Progenitor cell of endocrine pancreas (in vitro differentiated cells): ENCODE measurements at places on chromosomes 2 and 18.

DNA sequence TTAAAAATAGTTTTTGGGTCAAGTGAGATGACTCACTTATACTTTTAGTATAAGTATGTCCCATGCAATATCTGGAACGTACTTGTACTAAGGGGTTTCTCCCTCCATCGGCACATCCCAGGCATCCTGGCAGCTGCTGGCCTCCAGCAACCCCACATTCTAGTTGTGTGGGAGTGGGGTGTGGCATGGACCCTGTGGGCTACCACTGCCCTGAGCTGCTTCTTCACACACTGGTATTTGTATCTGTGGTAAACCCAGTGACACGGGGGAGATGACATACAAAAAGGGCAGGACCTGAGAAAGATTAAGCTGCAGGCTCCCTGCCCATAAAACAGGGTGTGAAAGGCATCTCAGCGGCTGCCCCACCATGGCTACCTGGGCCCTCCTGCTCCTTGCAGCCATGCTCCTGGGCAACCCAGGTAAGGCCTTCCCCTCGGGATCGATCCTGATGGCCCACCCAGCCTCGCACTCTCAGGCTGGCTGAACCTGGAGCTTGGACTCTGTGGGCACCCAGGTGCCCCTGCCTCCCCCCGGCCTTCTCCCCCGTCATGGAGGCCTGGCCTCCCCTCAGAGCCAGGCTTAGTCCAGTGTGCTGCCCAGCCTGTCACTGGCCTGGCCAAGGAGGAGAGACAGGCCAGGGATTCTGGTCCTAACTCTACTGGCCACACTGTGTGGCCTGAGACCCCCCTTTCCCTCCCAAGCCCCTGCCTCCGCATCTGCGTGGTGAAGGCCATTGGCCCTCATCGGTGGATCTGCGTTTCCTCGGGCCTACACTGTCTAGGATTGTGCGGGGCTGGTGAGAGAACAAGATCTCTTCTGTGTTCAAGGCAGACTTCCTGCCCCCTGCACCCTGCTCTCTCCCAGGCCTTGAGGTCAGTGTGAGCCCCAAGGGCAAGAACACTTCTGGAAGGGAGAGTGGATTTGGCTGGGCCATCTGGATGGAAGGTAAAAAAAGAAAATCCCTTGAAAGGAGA lies at the start of gene GNLY:
Gene GNLY (plus strand): TSS at position 307 of the 974 bp plus-strand sequence. CDS start 61 bp downstream, at position 368.
- DNase-seq, result no peak

DNA sequence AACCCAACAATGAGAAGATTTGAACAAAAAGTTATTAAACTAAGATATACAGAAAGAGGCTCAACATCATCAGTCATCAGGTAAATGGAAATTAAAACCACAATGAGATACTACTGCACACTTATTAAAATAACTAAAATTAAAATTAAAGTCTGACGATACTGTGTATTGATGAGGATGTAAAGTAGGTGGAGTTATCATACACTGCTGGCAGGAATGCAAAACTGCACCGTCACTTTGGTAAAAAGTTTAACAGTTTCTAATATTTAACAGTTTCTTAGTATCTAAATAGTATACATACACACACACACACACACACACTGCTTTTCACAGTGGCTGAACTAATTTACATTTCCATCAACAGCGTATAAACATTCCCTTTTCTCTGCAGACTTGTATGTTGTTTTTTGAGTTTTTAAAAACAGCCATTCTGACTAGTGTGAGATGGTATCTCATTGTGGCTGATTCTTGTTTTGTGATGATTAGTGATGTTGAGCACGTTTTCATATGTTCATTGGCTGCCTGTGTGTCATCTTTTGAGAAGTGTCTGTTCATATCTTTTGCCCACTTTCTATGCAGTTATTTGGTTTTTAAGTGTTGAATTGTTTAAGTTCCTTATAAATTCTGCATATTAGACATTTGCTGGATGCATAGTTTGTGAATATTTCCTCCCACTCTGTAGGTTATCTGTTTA lies 726.9 kb upstream of the CHAC2 start:
- DNase-seq, result no peak

- peak; percentile 19 for DNase-seq
Observed at GRCh38 chr2:2291500-2292260, 39.4 kb downstream of the MYT1L start.

DNA sequence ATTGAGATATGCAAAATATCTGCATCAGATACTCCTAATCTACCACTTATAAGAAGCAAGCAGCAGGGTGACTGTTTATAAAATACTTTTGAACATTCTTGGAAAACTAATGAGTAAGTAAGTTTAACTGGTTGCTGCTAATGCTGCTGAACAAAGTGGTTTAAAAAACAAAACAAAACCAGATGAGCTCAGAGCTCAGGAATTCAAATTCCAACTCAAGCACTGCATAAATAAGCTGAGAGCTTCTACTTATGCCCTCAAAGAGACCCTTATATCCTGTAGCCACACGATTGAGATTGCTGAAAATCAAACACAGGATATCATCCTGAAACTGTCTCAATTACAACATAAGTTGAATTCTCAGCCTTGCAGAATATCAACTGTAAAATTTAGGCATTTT lies 62.3 kb upstream of the NYAP2 start:
- no peak for DNase-seq

DNA sequence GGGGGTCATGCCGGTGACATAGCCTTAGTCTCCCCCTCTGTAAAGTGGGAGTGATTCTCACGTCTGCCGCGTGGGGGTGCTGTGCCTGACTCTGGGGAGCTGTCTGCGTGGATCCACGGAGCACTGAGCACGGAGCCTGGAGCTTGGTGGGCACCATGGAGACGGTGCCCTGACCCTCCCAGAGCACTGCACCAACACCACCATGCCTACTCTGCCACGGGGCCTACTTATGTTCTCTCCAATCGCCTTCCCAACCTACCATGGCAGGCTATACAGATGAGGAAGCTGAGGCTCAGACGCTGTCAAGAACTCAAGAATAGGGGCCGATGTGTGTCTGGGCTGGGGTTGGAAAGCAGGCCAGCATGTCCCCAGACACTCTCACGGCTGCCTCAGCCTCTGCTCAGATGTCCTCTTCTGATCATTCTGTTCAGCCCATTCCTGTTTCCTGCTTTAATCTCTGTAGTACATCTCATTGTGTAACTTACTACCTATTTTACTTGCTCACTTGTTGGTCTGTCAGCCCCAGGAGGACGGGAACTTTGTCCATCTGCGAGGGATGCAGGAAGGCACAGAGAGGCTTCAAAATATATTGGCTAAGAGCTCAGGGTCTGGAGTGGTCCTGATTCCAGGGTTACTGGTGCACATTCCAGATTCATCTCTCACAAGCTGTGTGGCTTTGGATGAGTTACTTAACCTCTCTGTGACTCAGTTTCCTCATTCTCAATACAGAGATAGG lies 168.1 kb upstream of the HS6ST1 start:
- DNase-seq, result no peak

- DNase-seq, result no peak
Observed at GRCh38 chr2:50722776-50723175, 309.2 kb downstream of the NRXN1 start.

DNA sequence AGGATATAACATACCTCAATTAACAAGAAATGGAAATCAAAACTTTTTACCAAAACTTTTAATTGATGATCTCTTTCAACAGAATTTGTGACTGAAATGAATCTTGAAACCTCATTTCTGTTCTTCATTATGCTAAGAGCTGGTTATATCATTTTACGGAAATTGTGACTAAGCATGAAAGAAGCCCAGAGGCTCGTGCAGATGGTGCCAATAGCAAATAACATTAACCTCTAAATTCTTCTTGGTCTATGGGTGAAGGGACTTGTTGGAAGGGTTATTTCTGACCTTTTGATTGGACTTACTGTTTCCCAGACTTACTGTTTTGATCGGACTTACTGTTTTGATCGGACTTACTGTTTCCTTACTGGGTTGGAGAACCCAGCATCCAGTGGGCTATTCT lies 435.6 kb downstream of the TDRD15 start:
- DNase-seq, result no peak

GRCh38 chr2:60745761-60746160 lies 10.3 kb upstream of the PAPOLG start:
- DNase-seq, result no peak

DNA sequence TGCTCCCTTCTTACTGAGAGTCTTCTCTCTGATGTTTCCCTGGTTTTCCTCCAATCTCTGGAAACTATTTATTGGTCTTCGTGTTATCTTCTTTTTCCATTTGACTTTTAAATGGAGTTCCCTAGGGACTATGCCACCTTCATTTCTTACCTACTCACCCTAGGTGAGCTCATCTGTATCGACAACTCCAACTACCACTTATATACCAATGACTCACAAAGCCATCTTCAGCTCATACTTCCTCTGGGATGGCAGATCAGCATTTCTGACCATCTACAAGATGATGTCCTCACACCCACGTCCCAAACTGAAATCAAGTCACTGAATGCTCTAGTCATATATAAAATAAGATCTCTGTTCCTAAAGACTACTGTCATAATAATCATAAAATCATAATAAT lies 40.6 kb downstream of the CFAP210 start:
- DNase-seq, result no peak

GRCh38 chr18:37547196-37547827 lies 18.3 kb downstream of the CELF4 start:
- DNase-seq, result no peak

DNA sequence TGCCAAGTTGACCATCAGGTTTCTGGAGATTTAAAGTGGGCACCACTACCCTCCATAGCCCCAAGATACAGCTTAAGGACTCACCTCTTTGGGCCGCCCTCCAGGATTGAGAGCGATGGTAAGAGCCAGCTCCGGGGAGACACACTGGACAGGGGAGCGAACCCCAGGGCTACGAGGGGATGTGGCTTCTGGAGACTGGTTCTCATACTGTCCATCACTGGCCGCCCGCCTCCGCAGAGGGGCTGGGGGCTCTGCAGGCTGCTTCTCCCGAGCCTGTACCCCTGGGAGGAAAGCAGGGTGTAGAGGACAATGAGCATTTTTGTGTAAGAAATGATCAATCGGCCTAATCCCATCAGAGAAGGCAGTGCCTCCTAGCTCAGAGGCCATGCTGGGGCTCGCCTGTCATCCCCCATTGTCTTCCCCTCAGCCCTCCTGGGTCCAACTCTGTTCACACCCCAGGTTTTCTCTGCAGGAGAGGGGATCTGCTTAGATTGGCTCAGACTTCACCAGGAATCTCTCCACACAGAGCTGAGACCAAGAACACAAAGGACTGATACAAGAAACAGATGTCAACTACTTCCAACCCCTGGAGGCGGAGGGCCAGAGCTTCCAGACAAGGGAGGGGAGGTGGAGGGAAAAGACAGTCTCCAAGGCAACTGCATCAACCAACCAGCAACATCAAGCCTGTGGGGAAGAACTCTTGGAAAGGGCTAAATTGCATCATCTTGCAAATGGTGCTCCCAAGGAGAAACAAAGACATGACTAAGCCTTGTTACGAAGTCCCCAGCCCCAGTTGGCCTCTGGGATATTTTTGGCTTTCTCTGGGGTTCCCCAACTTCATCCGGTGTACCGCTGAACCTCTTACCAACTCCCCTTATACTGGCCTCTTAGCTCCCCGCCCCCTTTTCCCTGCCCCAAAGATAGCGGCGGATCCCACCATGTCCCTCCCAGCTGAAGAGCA lies 166.6 kb downstream of the TNS1 start:
- DNase-seq, result no peak

- no peak for DNase-seq
Observed at GRCh38 chr2:235705296-235705695, 211.5 kb downstream of the AGAP1 start.

- no peak for DNase-seq
Observed at GRCh38 chr2:67240507-67240906, 156.6 kb upstream of the ETAA1 start.

DNA sequence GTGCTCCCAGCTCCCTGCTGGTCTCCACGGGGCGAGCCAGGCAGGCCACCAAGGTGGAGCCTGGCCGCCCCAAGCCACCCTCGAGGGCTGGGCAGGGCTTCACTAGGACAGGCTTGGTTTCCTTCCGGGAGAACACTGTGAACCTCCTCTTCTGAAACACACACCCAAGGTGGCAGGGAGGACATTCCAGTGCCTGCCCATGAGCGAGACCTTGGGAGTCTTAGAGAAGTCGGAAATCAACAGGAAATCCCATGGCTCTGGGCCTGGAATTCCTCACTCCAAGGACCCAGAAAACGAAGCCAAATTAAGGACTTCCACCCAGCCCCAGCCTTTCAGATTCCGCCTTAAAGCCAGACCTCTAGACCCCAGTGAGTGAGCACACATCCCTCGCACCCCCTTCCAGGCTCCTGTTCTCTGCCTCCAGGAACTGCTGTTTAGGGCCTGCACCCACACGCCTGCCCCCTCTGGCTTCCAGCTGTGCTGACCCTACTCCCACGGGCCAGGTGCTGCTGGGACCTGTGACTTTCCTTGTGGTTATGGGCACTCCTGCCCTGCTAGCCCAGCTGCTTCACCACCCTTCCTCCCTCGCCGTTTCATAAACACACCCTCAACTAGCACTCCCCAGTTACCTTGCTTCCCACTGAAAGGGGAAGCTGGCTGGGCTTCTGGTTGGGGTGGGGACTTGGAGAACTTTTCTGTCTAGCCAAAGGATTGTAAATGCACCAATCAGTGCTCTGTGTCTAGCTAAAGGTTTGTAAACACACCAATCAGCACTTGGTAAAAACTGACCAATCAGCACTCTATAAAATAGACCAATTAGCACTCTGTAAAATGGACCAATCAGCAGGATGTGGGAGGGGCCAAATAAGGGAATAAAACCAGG lies 13.7 kb downstream of the GPR17 start:
- no peak for DNase-seq

GRCh38 chr2:191629976-191630712 lies 47.8 kb upstream of the NABP1 start:
- no peak for DNase-seq

DNA sequence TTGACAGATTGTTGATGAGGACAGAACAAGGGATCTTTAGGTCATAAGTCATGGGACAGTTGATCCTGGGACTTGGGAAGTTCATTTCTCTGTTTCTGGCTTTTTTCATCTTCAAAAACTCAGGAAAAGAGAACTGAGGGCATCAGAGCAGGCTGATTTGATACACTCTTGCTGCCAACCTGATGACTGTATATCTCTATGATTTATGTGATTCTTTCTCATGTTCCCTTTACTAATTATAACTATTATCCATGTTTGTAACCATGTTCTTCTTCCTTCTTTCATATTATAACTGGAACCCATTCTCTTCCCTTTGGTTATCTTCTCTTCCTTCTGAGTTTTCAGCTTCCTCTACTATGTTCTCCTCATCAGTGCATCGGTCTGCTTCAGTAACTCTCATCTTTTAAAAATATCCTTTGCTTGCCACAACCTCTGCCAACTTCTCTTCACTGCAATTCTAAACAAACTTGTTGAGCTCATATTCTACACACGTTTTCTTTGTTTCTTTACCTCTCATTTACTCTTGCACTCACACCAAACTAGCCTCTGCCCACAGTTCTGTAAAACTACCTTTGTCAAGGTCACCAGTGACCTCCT lies 13.5 kb downstream of the RASGRP3 start:
- no peak for DNase-seq
